ENCODE measurements at places on chromosomes 6 and 20.

GRCh38 chr6:4840169-4840568 is 64.0 kb downstream of the CDYL start:
- no peak for DNase-seq

DNA sequence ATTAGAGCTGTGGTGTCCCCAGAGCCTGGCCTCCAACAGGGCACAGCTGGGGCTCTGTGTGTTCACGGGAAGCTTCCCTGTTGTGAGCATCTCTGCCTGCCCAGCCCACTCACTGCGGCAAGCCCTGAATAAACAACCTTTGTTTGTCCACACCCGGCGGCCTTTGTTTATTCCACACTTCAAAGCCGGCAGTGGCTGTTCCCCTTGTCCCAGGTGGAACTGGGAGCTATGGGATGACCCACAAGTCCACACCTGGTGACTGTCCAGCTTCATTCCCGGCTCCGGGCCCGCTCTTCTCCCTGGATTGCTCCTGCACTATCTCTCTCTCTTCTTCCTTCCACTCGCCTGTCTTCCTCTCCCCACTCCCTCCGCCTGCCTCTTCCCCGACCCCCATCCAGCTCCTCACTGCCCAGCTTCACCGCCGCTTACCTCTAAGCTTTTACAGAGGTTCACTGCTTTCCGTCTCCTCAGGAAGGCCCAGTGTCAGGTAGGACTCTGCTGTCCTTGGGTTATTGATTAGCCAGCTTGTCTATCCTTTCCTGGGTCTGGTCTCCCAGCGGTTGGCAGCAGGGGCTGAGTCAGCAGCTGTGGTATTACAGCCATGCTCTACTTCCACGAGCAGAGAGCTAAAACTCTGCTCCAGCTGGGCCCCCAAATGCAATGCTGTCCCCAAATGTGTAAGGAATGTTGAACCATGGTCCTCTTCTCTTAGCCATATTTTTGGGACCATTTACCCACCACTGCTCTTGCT is 17.8 kb downstream of the DACT2 start:
- no peak for DNase-seq

GRCh38 chr20:44762466-44763140 is 16.9 kb downstream of the KCNK15 start:
- no peak for DNase-seq

DNA sequence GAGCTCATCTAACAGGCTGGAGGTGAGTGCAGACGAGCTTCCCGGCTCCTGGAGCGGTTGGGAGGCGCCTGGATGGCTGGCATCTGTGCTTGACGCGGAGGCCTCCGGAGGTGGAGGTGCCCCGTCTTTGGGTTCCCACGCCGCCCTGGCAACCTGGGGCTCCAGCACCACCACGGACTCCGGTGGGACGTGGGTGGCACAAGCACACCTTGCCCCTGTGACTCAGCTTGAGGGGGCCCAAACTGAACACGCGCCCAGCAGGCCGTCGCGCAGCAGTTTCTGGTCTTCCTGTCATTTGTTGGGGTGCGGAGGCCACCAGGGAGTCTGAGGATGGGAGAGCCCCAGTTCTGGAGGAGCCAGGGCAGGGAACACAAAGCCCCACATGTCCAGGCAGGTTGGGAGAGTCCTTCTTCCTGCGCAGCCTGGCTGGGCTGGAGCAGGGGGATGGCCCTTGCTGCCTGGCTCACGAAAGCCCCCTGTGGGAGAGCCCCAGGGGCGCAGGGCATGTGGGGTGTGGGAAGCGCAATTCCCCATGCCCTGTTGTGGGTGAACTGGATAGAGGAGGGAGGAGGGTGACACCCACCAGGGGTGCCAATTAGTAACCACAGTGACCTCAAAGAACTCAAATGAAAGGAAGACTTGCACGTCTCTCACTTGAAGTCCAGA is 1378.6 kb upstream of the DEFB115 start:
- DNase-seq: no peak

- DNase-seq: no peak
These were observed 43.7 kb upstream of the TULP4 start for GRCh38 chr6:158268361-158269147.

GRCh38 chr20:44805979-44806620 is 4.2 kb downstream of the RIMS4 start:
- DNase-seq: no peak

DNA sequence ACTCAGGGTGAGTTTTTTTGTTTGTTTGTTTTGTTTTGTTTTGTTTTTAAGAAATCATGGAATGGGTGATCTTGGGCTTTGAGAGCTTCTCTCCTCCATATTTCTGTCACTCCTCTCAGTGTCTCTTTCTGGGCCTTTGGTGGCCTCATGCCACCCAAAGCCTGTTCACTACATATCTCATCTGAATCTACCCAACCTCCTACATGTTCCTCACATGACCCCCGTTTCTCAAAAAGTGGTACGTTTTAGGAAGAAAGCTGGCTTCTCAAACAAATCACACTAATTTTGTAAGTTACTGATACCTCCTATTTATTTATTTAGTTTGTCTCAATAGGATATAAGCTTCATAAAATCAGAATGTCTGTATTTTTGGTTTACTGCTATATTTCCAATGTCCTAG is 80.0 kb downstream of the SESN1 start:
- no peak for DNase-seq

DNA sequence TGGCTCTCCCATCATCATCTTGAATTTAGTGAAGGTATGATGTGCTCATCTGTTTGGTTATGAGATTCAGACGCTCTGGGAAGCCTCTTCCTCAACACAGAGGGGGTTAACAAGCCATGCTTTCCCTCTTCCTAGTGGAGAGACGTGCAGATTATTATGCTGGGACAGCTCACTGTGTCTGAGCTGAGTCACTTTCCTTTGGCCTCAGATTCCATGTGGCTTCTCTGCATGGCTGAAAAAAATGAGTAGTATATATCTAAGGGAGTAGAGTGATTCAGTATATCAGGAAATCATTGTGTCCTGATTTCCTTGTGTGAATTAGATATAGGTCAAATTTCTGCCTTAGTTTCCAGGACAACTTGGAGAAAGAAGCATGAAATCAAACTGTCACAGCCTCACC is 52.6 kb downstream of the FIG4 start:
- DNase-seq: no peak

- no peak for DNase-seq
These were observed 501 bp downstream of the PLCG1 start for GRCh38 chr20:41137614-41138474.

DNA sequence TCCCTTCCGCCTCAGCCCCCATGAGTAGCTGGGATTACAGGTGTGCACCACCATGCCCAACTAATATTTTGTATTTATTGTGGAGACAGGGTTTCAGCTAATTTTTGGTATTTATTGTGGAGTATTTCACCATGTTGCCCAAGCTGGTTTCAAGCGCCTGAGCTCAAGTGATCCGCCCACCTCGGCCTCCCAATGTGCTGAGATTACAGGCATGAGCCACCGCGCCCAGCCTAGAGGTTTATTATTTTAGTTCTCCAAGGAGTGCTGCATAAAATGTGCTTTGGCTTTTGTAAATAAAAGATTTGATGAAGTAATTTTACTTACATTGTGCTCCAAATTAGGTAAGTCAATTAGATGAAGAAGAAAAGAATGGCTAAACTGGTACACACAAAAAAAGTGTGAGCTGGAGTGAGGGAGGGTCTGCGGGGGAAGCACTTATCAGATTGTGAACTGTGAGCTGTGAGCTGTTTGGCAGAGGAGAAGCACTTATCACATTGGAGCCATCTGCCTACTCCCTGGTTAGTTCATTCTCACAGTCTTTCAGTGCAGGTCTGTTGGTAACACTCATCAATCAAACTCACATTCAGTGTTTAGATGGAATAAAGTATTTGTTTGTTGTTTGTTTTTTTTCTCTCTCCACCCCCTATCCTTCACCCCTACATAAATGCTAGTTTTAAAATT is 398.0 kb downstream of the EPHA7 start:
- no peak for DNase-seq

GRCh38 chr6:170021579-170021978 is 269.3 kb downstream of the DLL1 start:
- DNase-seq: no peak

DNA sequence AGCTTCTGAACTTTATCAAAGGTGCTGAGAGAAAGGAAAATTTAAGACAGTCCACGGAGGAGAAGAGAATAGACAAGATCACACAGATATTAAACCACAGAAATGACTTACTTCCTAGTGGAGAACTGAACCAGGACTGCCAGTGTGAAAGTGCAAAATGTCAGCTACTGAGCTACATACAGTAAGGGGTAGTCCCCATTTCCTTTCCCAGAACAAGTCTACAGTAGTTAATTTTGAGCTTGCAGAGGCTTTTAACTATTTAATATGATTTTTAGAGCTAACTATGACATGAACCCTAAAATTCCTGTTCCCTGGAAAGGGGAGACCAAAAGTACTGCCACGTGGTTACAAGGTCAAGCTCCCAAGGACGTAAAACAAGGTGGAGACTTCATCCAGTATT is 45.1 kb downstream of the CEP85L start:
- DNase-seq: no peak

DNA sequence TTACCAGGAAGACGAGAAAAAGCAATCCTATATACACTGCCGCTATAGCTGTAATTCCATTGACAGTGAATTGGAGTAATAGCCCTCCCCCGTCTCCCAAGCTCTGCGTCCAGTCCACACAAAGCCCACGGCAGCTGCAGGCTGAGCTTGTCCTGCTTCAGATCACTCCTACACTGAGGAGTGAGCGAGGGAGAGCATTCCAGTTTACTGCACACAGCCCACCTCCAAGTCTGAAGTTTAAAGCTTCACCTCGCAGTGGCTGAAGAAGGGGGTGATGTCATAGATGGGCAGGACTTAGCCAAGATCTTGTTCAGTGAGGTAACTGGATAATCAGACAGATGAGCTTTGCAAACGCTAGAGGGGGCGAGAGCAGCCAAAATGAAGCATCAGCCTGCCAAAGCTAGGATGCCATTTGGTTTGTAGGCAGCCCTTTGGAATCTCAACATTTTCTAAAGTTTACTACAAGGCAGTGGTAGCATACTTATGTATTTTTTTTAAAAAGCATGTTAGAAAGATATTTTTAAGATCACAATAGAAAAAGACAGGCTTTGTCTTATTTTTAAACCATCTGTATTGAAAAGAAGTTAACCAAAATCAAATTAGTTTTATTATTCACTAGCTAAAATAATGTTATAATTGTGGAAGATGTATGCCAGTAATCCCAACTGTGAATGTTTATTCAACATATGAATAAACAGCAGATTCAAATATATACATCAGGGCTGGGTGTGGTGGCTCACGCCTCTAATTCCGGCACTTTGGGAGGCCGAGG is at the start of gene FLRT3:
Gene FLRT3, minus strand, starts transcription at position 213 of the 772 bp plus-strand sequence. CDS start 10,106 bp downstream, outside the sequence.
- no peak for DNase-seq

DNA sequence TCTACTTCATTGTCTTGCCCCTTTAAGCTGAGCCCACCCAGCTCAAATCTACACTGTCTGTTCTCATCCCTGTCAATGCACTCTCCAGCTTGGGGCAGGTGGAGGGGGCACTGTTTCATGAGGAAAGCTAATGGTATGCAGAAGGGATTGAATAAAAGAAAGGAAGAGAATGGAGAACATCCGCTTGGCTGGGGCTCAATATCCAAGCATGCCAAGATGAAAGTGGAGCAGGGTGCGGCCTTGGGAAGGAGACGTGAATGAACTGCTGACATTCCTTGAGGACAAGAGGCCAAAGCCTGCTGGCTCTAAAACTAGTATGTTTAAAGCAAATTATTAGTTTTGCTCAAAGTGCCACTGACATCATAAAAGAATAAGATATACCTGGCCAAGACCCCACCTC is 24.2 kb downstream of the AKAP12 start:
- DNase-seq: no peak

DNA sequence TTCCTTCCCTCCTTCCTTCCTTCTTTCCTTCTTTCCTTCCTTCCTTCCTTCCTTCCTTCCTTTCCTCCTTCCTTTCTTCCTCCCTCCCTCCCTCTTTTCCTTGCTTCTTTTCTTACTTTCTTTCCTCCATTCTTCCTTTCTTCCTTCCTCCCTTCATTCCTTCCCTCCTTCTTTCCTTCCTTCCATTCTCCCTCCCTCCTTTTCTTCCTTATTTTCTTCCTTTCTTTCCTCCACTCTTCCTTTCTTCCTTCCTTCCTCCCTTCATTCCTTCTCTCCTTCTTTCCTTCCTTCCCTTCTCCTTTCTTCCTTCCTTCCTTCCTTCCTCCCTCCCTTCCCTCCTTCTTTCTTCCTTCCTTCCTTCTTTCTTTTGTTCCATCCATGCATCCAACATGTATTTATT is 35.1 kb upstream of the EDN3 start:
- DNase-seq: no peak

DNA sequence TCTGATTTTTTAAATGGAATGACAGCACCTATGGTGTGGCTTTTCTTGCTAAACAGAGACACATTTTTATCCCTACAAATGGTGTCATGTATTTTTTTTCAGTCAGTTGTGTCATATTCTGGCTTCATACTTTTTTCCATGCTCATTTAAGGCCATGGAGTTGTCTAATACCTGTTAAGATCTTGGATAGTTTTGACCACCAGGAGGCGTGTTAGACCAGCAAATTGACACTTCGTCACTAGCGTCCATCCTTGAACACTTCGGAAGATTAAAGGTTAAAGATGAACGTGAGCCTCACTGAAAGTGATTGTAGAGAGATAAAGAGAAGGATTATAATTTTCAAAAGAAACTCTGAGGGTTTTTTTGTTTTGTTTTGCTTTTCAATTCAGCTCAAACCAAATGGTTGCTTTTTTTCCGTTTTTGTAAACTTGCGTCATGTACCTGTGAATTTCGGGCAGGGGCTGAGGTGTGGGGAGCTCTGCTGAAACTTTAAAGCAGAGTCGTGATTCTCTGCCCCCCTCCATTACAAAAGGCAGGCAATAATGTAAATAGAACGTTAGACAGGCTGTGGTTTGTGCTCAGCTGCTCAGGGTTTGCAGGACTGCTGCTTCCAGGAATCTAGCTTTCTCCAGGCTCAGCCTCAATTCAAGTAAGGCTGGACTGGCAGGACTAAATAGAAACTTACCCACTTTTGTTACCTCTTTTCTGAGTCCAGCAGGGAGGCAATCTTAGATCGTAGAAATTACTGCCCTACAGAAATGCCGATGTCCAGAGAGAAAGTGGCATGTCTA is 245.1 kb downstream of the FOXA2 start:
- peak; percentile 0 for DNase-seq

- no peak for DNase-seq
These were observed 66.9 kb downstream of the RIPOR3 start for GRCh38 chr20:50624351-50625016.

- no peak for DNase-seq
These were observed 20.5 kb downstream of the CLVS2 start for GRCh38 chr6:123016431-123017103.

GRCh38 chr6:140252099-140252498 is 877.7 kb upstream of the CITED2 start:
- no peak for DNase-seq

GRCh38 chr20:24672886-24673677 is 203.7 kb downstream of the SYNDIG1 start:
- DNase-seq: no peak

- no peak for DNase-seq
These were observed at the start of gene OR12D1 for GRCh38 chr6:29414588-29414987. Gene OR12D1 (plus strand): TSS chr6:29414928.
